ENCODE measurements at places on chromosomes 6 and 20.

DNA sequence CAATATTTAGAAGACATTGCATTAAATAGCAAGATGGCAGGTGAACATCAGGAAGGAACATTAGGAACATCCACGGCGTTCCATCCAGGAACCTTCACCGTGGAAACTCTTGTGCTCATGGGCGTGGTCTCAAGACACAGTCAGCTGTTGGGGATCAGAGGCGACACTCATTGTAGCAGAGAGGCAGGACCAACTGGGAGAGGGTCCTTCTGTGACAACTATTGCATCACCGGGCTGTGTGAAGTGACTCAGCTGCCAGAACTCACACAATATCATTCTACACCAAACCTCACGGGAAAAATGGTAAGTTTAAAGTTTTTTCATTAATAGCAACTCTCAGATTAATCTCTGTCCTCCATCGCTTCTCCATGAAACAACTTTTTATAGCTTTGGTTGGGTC is 334.8 kb upstream of the SULF2 start:
- no peak for DNase-seq

DNA sequence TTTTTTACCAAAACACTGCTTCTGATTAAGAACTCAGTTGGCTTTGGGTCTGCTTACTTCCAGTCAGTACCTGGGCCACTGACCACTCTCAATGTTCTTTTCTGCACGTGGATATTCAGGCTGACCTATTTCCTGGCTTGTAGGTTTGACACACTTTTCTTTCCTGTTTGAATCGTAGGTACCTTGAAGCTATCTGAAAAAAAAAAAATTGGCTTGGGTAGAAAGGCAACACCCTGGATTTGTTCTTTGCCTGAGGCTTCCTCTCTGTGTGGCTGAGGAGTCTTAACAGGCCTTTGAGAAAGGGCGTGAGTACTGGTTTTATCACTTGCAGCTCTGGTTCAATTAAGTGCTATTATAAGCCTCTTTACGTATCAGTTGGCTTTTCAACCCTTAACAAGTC is 60.6 kb upstream of the IL20RA start:
- no peak for DNase-seq

GRCh38 chr6:57097596-57097995 is 7.6 kb downstream of the ZNF451 start:
- no peak for DNase-seq

- no peak for DNase-seq
Measured at GRCh38 chr20:54560357-54560756, 85.0 kb downstream of the DOK5 start.

- DNase-seq, result no peak
Measured at GRCh38 chr6:160973311-160974250, 18.0 kb upstream of the MAP3K4 start.

- peak; percentile 86 for DNase-seq
Measured at GRCh38 chr20:44683263-44684046, 31.7 kb upstream of the CCN5 start.

DNA sequence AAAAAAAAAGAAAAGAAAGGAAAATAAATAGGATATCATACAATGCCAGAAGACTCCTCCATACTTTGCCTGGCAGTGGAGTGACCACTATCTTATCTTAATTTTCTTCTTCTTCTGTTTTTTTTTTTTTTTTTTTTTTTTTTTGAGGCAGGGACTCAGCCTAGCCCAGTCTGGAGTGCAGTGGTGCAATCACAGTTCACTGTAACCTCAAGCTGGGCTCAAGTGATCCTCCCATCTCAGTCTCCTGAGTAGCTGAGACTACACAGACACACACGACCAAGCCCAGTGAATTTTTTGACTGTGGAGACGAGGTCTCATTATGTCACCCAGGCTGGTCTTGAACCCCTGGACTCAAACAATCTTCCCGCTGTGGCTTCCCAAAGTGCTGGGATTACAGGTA is 17.1 kb upstream of the MMP9 start:
- DNase-seq, result no peak

- no peak for DNase-seq
Measured at GRCh38 chr6:7203939-7204338, 96.2 kb downstream of the RREB1 start.
